NCI-H524 (cell line): ENCODE measurements at places on chromosomes 7 and 10.

GRCh38 chr7:25922296-25922695, 229.7 kb upstream of the NFE2L3 start:
- DNase-seq, result no peak

GRCh38 chr10:4470231-4470835, 355.7 kb upstream of the AKR1E2 start:
- no peak for DNase-seq

DNA sequence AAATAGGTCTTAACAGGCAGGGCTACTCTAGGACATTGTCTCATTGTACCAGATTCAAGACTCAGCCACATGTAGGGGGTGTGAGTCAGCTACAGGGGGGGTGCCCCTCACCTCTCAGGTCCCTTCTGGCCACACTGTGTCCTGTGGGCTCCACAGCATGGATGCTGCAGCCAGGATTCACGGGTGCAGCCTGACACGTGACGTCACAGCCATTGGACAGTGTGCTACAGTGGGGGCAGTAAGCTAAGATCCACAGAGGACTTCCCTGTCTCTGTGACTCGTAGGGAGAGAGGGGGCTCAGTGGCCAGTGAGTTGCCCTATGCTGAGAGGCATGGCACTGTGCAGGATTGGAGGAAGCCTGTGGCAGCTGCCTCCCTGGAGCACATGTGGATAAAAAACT, 77.9 kb downstream of the TMEM178B start:
- DNase-seq, result no peak

- DNase-seq, result no peak
These were observed 108.9 kb upstream of the GATA3 start for GRCh38 chr10:7945469-7946187.

GRCh38 chr10:113430634-113431397, 122.0 kb upstream of the HABP2 start:
- no peak for DNase-seq

DNA sequence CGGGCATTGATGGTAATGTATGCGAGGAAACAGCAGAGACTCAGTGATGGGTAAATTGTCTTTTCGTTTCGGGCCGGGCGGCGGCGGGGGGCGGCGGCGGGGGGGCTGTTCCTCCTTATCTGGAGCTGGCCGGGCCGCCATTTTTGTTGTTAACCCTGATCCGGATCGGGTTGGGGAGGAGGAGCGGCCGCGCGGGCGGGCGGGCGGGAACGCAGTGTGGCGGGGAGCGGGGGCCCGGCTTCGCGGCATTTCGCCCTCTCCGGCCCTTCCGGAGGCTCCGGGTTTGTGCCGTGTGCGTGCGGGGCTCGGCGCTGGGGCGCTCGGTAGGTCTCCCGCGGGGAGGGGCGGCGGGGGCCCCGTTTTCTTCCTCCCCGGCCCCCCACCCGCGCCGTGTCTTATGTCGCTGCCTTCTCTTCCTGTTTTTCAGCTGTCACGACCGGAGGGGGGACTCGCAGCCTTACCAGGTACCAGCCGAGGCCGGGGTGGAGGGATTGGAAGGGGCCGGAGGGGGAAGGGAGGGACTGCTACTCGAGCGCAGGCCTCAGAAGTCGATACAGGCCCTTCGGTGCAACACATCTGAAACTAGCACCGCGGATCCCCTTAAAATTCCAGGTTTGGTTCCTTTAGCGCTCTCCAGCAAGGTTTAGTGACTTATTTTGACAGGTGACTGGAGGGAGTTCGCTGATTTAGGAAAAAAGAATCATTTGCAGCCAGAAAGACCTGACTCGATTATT, 820 bp downstream of the WAC start:
- DNase-seq, result peak; percentile 25

DNA sequence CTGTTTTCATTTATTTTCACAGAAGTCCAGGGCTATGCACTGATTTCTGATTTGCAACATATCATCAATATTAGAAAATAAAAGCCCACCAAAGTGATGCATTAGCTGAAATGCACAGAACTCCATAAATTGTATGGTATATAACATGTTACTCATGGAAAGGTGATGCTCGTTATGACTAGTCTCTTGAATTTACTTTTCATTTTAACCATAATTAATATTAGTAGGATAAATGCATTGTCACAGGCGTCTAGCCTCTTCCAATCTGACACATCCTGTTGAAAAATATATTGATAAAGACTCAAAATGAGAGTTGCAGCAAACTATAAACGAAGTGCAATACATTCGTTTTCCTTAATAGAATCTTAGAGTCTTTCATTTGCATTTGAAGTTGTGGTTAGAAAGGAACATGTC, 92.4 kb downstream of the CPED1 start:
- no peak for DNase-seq

- no peak for DNase-seq
These were observed 742.0 kb upstream of the IGFBP3 start for GRCh38 chr7:46663025-46663424.

DNA sequence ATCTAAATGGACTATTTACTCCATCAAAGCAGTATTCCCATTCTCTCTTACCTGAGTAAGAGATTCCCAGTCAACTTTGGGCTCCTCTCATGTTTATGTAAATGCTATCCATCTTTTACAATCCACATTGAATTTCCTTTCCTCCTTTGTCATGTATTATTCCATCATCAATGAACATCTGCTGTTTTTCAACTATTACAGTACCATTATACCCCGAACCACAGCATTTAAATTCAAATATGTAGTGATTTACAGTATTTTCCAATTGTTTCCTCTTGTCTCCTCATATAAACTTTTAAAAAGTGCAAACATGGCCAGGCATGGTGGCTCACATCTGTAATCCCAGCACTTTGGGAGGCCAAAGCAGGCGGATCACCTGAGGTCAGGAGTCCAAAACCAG, 20.3 kb downstream of the PCLO start:
- DNase-seq, result no peak

GRCh38 chr10:69415049-69415448, 1.7 kb downstream of the TACR2 start:
- DNase-seq, result no peak

DNA sequence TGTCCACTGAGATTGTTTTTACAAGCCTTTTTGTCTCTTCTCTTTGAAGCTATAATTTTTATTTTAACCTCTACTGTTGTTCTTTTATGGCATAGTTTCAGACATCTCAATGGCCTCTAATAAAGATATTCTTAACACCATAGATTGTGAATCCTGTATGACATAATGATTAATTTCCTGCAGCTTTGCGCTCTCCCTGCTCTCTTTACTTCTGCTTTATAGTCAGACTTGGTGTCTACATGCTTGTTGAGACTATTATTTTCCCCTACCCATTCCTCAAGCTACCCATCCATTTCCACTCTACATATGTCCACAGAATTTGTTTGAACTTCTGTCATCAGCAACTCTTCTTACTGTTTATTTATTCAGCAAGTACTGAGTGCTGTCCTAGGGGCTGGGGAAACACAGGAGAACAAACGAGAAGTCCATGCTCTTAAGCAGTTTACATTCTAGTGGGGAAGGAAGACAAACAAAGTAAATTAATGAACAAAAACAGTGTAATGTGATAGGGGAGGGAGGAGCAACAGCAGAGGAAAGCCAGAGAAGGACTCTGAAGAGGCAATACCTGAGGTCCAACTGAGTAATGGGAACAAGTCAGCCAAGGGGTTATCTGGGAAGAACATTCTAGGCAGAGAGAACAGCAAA, 110.1 kb downstream of the CDK14 start:
- DNase-seq, result no peak

DNA sequence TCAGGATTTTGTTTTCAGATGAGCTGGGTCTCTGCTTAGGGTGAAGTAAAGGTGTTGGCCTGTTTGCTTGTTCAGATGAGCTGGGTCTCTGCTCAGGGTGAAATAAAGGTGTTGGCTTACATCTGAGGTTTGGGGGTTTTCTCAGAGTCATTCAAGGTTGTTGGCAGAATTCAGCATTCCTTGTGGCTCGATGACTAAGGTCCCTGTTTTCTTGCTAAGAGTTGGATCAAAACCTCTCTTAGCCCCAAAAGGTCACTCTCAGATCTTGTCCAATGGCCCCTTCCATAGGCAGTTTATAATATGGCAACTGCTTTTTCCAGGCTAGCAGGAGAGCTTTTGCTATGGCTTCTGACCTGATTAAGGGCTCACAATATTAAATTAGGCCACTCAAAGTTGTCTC, 106.6 kb downstream of the ADAM22 start:
- no peak for DNase-seq

GRCh38 chr7:27697861-27698430, 35.3 kb upstream of the HIBADH start:
- no peak for DNase-seq

- no peak for DNase-seq
These were observed 107.4 kb upstream of the KLF14 start for GRCh38 chr7:130841416-130841815.

DNA sequence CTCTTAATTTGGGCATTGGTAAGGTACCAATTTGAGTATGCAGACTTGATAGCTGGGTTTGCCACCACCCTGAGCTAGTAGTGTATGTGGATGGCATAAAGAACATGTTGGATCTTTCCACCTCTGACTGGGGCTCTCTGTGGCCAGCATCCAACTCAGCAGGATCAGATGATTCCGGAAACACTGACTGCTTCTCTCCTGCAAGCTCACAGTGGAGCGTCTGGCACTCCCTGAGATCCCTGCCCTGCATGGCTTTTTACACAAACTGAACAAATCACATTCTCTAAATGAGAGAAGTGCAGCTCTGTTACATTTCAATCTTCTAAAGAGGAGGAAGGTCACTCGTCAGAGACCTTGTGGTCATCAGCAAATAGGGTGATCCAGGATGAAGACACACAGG, 1057.5 kb downstream of the NRG3 start:
- DNase-seq, result no peak

- no peak for DNase-seq
These were observed 79.0 kb downstream of the SEMA3C start for GRCh38 chr7:80839855-80840254.

DNA sequence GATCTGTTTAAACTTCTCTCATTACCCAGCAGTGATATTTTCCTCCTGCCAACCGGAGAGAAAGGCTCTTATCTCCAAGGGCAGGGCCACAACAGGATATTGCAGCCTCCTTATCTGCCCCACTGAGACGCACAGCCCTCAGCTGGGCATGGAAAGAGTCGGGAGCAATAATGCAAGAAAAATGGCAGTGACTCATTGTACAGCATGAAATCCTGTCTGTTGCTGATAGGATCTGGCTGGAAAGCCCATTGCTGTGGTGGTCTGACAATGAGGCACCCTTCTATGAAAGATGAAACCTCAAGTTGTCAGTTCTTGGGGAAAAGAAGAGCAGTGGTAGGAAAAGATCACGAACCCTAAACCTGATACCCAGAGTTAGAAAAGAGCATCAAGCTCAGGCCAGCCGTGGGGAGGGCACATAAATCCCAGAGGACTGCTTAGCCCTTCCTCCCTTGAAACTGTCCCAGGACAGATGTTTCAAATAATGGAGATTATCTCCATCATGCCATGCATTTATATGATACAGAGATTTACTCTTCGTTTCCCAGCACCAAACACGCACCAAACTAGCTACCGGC, 47.0 kb upstream of the FIGNL1 start:
- DNase-seq, result no peak

GRCh38 chr10:33815776-33816175, 481.3 kb upstream of the NRP1 start:
- no peak for DNase-seq

DNA sequence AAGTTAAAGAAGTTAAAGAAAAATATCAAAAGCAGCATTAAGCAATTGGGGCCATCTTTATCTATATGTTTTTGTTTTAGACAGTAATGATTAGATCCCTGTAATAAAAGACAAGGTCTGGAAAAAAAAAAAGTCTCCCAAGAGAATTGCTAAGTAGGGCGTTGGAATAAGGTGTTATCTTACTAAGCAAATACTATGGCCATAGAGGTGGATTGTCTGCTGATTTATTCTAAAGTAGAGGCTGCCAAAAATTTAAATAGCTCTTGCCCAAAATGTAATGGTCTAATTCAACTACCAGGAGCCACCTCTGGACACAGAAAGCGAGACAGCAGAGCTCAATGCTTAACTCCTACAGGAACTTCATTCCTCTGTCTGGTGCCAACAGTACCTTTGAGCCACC, 71.6 kb downstream of the HERPUD2 start:
- no peak for DNase-seq

GRCh38 chr7:16697507-16698199, 51.7 kb downstream of the BZW2 start:
- DNase-seq, result no peak

DNA sequence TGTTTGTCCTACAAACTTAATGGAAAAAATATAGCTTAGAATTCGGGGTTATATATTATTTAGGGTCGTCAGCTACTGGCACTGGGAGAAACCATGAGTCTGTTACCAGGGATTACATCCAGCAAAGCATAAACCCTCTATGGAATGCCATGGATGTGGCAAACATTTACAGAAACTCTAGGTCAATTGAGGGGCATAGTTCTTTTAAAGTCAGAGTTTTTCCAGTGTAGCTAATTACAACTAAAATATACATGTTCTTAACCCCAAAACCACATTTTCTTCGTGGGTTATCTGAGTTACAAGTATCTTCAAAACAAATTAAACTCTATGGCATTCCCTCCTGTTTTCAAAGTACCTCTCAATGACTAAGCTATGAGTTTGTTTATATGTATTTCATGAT, 99.3 kb upstream of the THSD7A start:
- no peak for DNase-seq

- no peak for DNase-seq
These were observed 162.7 kb upstream of the CDK1 start for GRCh38 chr10:60615541-60615940.

- DNase-seq, result no peak
These were observed 59.4 kb downstream of the CDK14 start for GRCh38 chr7:90655566-90655965.

DNA sequence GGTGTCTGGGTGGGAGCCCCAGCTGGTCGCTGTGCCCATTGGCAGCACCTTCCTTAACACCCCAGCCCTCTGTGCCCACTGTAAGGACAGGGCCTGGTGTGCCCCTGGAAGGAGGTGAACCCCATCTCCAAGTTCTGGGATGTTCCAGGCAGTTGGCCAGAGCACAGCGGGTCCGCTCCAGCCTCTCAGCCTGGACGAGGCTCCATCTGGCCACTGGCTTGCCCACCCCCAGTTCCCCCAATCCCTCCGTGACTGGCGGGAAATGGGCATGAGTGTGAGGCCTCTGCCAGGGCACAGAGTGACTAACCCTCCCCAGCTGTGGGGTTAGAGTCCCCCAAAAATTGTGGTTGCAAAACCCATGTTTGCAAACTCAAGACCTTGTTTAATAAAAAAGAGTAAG, 15.6 kb downstream of the GRIFIN start:
- no peak for DNase-seq

- DNase-seq, result peak; percentile 33
These were observed 332.7 kb upstream of the LRGUK start for GRCh38 chr7:133794479-133794878.

GRCh38 chr10:16965740-16966447, 148.7 kb upstream of the RSU1 start:
- peak; percentile 21 for DNase-seq

GRCh38 chr10:97336942-97337831, 2.7 kb upstream of the FRAT2 start:
- DNase-seq, result no peak

DNA sequence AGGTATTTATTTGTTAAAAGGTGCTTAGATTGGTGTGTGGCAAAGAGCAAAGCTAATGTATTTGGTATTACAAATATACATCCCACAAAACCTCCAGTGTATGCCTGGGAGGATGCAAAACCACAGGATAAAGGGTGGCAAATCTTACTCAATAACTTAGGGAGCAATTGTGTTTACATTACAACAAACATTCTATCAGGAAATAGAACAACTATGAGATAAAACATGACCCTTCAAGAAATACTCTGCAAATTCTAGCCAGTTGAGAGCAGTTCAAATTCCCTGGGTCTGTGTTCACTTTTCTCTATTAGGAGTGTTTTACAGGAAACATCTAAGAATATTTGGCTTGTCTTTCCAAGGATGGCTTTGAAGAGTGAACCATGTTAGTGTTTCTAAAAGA, 64.9 kb downstream of the CUL1 start:
- DNase-seq, result no peak
